ENCODE measurements at places on chromosomes 12 and 14.

- no peak for DNase-seq
Measured at GRCh38 chr12:57729321-57729844, 9.2 kb downstream of the AGAP2 start.

DNA sequence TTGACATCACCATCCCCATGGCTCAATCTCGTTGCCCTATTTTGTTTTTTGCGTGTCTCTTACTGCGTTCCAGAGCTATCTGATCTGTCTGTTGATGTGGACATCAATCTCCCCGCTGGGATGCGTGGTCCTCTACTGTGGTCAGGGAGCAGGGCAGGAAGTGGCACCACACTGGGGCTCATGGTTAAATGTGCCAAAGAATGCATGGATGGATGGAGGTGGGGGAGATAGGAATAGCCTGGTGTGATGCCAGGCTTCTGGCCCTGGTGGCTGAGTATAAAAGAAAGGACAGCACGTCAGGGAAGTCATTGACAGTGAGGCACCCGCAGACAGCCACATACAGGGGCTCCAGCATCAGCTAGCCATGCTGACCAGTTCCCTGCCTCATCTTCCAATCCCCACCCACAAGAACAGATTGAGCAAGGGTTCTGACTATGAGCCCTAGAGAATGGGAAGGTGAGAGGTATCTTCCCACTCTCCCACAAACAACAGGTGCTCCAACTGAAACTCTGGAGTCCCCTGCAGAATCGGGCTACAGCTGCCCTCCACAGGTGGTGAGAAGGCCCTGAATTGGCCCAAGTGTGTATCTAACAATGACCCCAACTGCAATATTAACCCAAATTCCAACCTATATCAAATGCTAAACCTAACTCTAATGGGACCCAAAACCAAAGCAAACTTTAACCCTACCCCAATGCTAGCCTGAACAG lies 2.7 kb upstream of the BEGAIN start:
- no peak for DNase-seq

GRCh38 chr12:131568336-131568735 lies 142.6 kb upstream of the SFSWAP start:
- DNase-seq = no peak

DNA sequence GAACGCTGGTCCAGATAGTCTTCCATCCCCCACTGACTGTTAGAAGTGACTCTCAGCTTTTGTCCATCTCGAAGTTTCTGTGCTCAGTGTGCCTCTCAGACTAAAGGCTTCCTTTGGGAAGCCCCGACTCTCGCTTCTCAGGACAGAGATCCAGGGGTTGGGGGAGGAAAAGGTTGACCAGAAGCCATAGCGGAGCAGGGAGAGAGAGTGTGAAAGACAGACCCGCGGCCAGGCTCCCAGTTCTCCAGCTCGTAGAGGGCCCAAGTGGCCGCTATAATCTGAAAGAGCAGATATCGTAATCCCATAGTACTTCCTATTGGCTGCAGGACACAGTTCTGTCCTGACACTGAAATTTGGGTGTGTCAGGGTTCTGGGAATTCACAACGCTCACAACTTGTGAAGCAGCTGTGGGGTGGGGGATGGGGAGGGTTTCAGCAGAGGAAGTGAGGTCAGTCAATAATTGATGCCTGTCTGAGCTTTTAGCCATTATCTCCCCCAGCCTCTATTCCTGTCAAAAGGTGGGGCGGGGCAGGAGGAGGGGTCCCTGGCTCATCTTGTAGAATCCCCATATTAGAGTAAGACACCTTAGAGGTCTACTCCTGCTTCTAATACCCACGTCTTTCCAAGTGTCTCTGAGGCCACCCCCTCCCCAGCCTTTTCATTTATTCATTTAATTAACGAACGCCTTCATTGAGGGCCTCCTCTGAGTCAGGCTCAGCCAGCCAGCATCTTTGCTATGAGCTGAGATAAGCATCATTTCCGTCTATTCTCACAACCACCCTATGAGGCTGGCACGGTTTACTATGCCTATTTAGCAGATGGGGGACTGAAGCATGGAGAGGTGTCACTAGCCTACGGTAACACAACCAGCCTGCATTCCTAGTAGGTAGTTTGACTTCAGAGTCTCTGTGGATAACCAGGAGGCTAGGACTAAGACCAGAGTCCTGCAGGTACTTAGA lies 1.6 kb upstream of the ACVRL1 start:
- DNase-seq = no peak

- DNase-seq = no peak
Measured at GRCh38 chr12:132245521-132246101, 83.8 kb downstream of the GALNT9 start.

GRCh38 chr14:50260511-50260910 lies 29.1 kb upstream of the SOS2 start:
- peak; percentile 49 for DNase-seq

DNA sequence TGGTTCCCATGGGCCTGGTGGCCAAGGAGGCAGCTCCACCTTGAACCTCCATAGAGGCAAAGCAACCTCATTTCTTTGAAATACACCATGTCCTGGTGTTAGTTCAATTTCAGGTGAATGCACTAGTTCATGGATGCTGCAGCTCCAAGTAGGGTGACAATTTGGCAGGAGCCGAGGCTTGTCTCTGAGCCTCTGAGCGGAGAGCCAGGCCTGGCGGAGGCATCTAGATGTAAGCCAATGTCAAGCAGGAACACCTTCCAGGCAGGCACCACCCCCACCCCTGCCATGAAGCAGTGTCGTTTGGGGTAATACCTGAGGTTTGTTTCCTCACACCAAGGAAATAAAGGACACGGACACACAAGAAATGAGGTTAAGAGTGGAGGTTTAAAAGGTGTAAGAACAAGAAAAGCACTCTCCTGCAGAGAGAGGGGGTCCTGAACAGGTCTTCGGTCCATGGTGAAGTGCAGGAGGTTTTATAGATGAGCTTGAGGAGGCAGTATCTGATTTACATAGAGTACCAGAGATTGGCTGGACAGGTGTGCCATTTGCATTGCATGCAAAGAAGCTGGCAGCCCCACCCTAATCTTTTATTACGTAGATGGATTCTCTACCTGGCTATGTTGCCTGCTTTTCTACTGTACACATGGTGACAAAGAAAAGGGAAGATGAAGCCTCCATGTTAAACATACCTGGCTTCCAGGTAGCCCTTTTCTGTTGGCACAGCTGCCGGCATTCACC lies 60.3 kb downstream of the RIN3 start:
- no peak for DNase-seq

GRCh38 chr12:7144414-7145120 lies 14.4 kb downstream of the CLSTN3 start:
- peak; percentile 49 for DNase-seq

GRCh38 chr12:6827982-6828780 lies at the start of gene P3H3:
Gene P3H3, plus strand, starts transcription at chr12:6828407. Its CDS starts 34 bp downstream, at chr12:6828441.
- peak; percentile 47 for DNase-seq

DNA sequence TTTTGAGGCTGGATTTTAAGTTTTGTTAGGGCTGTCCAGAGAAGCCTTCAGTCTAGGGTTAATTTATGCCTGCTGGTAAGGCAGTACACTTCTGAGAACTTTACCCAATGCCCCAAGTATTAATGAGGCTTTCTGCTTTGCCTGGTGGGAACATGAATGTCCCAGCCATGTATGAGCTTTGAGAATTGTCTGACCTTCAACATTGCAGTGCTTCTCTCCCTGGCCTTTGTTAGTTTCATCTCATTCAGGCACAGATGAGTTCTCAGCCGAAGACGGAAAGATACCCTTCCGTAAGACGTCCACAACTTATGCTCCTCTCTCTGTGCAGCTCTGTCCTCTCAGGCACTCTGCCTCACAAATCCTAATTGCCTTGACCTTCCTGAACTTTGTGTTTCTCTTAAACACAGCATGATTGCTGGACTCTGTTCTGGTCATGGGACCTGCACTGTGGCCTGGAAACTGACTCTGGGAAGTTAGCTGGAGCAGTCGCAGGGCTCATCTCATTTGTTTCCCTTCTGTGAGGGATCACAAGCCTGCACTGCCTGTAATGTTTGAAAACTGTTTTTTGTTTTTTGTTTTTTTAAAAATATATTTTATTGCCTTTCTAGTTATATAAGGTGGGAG lies 15.7 kb downstream of the CHPT1 start:
- no peak for DNase-seq

DNA sequence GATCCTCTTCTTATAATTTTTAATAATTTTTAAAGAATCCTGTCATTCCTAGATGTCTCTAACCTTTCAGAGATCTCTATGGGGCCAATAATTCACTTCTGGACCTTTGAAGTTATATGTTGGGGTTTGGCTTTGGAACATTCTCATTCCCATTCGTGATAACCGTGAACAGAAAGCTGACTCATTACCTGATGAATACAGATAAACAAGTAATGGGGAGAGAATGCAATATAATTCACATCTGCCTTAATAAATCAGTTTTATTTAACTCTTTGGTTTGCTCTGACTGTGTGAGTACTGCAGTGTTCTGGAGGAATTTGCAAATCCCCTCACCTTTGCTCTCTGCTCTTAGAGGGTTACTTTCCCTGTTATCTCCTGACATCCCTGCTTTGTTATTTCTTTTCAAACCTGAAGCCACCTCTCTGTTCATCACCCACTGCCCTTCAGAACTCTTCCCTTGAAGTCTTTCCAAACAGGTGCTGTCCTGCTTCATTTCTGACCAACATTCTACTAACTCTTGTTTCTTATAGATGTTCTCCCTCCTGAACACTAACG lies 79.6 kb upstream of the SLC38A2 start:
- no peak for DNase-seq

DNA sequence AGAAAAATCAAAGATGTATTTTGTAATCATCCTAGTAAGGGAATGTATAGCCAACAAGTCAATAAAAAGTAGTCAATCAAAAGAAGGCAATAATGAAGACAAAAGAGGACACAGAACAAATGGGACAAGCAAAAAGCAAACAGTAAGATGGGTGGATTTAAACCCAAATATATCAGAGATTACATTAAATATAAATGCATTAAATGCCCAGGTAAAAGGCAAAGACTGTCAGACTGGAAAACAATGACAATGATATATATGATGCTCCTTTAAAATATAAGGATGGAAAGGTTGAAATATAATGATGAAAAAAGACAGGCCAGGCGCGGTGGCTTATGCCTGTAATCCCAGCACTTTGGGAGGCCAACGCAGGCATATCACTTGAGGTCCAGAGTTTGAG lies 35.7 kb downstream of the NEMF start:
- no peak for DNase-seq

- no peak for DNase-seq
Measured at GRCh38 chr12:52644078-52644415, 8.0 kb downstream of the KRT2 start.

- DNase-seq = no peak
Measured at GRCh38 chr12:28035500-28035899, 63.0 kb upstream of the PTHLH start.

DNA sequence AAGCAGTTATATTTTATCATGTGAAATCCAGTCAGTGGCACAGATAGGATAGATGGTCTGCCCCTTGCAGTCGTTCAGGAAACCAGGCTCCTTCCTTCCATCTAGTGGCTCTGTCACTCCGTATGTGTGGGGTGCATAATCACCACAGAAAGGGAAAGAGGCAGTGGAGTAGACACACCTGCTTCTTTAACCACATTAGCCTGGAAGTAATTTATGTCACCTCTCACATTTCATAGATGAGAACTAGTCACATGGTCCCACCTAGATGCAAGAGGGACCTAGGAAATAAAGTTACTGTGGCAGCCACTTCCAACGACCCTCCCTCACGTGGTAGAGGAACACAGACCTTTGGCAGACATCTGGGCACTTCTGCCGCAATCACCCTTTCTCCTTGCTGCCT lies 14.2 kb upstream of the RNU6-8 start:
- DNase-seq = peak; percentile 21

GRCh38 chr12:106358396-106359241 lies 1.1 kb downstream of the POLR3B start:
- DNase-seq = peak; percentile 88

DNA sequence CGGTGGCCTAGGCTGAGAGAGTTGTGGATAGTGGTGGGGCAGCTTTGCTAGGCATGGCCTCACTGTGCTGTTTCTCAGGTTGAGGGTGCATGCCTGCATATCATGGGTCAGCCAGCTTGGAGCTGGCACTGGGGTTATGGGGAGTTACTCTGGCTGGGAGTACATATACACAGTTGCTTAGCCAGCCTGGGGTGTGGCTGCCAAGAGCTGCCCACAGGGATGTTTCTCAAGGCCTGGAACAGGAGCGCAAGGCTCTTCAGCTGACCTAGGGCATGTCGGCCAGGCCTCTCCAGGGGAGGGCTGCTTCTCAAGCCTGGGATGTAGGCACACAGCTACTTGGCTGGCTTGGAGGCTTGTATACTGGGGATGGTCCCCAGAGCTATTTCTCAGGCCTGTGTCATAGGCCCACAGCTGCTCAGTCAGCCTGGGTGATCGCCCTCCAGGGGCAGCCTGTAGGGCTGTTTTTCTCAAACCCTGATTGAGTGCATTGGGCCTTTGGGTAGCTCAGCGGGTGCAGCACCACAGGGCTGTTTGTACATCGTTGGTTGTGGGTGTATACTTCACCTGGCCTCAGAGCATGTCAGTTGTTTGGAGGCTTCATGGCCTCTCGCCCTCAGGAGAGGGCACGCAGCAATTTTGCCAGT lies 114.9 kb downstream of the METTL25 start:
- no peak for DNase-seq

DNA sequence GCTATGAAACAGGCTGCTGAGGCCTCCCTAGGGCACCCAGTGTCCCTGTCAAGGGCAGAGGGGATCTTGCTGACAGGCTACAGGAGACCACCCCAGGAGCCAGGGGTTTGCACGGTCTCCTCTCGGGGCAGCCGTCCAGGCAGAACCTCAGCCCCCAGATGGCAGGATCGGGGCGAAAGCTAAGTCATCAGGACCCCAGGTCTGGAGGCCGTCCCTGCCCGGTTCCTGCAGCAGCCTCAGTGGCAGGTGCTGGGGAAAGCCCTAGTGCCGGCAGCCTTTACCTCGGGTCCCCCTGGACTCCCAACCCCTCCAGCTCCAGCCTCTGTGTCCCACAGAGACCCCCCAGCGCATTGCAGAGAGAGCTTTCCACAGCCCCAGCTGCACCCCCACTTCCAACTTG lies 103.8 kb upstream of the C14orf180 start:
- no peak for DNase-seq

GRCh38 chr14:81285245-81285644 lies 64.5 kb upstream of the GTF2A1 start:
- DNase-seq = no peak

DNA sequence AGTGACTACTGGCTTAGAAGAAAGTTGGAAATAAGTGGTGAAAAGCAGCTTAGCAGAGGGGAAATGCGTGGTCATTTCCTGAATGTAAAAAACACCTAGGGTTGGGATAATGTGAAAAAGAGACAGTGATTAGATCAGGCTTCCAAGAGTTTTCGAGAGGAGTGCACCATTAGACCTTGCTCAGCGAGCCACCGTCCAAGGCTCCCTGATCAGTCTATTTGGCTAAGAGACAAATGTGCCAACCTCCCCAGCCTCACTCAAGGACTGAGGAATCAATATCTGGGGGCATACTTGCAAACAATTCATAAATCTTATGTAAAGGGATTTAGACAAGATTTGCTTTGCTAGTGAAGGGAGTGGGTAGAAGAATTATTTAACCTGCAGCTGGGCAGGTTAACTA lies 594.5 kb downstream of the NRXN3 start:
- no peak for DNase-seq

- no peak for DNase-seq
Measured at GRCh38 chr14:94405486-94405885, 17.1 kb upstream of the SERPINA1 start.
